A549 treated with dexamethasone at 1 μM for 4 hours (cell line): ENCODE measurements at places on chromosomes 5 and 9. TPM values are rescaled to one million over a fixed set of nuclear protein-coding genes. Genes with fewer than 3 reads are reported as not detected.

Gene TSSK1B
- not detected in 5 replicates for total RNA-seq

Gene SPINK13
- 0.13 to 0.31 TPM (median 0.19 TPM) in 4 of 5 replicates, not detected in the other for total RNA-seq

Gene FREM1
- not detected in 5 replicates for total RNA-seq

Gene GRIA1
- total RNA-seq, result 0.01 TPM in 1 of 5 replicates, not detected in the others

Gene SOHLH1
- 0.06 to 0.11 TPM in 2 of 5 replicates, not detected in the others for total RNA-seq

Gene SMIM33
- not detected in 5 replicates for total RNA-seq

Gene KIF4B
- 0.01 to 0.02 TPM in 2 of 5 replicates, not detected in the others for total RNA-seq
